ENCODE measurements at places on chromosomes 1 and 21. TPM values are rescaled to one million over a fixed set of nuclear protein-coding genes. Genes with fewer than 3 reads are reported as not detected.

Gene C8B
- total RNA-seq, result not detected

Gene FMO1
- not detected for total RNA-seq

GRCh38 chr1:19644681-19645410 lies 735 bp downstream of the NBL1 start:
- no peak for DNase-seq

- no peak for DNase-seq
These were observed 378.5 kb downstream of the PLPP3 start for GRCh38 chr1:56200896-56201295.

DNA sequence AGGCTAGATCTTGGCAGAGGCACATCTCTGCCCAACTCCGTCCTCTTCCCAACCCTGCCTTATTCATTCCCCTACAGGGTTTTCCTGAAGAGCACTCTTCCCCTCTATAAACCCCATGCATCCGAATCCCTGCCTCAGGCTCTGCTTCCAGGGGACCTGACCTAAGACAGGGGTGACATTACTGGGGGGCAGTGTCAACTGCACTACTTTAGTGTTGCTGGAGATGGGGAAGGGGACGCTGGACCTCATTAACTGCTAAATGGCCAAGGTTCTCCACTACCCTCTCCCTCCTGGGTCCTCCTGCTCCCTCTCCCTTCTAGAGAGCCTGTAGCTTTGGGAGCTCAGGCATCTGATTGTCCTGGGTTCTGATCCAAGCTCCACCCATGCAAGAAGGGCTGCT lies 126.2 kb downstream of the GRIK3 start:
- DNase-seq, result no peak

GRCh38 chr1:183636783-183637182 lies 1.2 kb upstream of the ARPC5 start:
- DNase-seq, result no peak

DNA sequence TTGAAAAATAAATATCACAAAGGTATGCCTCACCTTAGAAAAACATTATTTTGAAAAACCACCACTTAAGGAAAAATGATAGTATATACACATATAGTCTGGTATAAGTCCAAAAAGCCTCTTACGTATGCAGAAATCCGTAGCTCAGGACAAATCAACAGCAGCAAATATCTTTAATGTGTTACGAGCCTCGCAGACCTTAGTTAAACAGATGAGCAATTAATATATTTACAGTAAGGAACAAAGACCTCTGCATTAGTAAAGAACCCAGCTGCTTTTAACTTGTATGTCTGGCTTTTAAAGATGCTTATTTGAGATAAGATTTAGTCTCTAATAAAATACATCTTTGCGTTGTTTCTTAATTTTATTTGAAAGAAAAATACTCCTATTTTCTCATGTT lies 79.9 kb upstream of the CHRM3 start:
- DNase-seq, result no peak

DNA sequence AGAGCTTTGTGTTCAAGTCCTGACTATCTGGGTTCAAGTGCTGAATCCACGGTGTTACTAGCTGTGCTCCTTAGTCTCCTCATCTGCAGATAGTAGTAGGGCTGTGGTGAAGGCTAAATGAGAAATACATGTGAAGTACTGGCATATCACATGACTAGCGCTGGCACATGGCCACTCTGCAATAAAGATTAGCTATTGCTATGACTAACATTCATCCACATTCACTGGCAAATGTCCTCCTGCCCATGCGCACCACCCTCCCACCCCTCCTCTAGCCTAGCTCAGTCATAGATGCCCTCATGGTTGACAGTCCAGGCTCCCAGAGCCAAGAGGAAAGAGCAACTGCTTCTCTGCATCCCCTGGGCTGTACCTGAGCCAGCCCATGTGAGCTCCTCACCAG lies 8.5 kb upstream of the COL8A2 start:
- DNase-seq, result peak; percentile 81

GRCh38 chr21:42336054-42336453 lies 14.7 kb downstream of the TFF2 start:
- peak; percentile 55 for DNase-seq
